Stimulated activated CD4-positive, alpha-beta T cell treated with anti-CD3 and anti-CD28 coated beads, Interleukin-2, amount 100 ng/mL, for 48 hours (primary cell): ENCODE measurements at places on chromosomes 12 and 14.

DNA sequence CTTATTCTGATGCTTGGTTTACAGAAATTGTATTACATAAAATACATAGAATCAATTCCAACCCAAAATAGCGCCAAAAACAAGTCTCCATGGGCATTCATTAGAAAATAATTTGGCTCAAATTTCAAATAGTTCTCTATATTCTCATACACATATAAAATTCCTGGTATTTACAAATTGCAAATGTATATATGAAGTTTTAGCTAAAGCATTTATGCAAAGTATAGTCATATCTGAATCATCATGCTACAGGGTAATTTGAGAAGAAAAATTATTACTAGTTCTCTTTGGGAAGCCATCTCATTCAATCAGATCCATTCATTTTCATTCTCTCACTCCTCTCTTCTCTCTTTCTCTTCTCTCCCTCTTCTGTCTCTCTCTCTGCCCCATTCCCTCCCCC lies 257.8 kb downstream of the DPF3 start:
- no peak for DNase-seq

- no peak for DNase-seq
These were observed 421 bp downstream of the SUOX start for GRCh38 chr12:55997535-55997859.

GRCh38 chr14:94548999-94549985 lies 11.9 kb upstream of the SERPINA4 start:
- DNase-seq = peak; percentile 72

DNA sequence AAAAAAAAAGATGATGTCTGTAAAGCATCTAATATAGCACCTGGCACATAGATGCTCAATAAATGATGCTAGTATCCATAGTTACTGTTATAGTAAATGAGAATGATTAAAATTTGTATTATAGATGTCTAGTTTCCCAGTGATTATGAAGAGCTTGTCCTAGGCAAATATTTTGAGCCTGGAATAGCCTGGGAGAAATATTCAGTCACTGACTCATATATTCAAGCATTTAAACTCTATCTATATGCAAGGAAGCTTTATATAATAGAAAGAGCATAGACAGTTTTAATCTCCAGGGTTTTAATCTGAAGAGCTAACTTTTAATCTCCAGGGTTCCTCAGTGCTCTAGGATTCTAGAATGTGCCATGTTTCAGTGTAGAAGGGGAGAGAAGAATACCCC lies 91.5 kb upstream of the VASH1 start:
- no peak for DNase-seq

DNA sequence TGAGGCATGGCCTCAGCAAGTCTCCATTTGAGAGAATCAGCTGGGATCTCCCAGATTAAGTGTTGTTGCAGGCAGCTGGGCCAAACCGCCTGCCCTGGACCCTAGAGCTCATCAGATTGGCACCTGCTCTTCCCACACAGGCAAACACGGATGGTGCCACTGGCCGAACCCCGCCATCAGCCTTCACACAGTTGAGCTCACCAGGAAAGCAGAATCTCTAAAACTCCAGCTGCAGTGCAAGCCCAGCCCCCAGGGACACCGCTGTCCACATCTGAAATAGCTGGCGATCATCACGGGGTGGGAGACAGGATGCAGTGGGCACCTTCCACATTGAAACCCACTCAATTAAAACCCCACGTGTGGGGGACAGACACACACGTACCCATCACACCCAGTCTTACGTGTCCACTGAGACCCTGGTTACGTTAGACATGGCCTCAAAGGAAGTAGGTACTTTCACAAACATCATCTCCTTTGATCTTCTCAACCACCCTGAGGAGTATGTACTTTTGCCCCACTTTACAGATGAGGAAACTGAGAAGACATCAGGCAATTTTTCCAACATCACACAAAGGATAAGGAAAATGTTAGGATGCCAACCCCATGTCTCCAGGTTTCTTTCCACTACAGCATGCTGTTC lies 88.8 kb downstream of the SINHCAF start:
- no peak for DNase-seq

DNA sequence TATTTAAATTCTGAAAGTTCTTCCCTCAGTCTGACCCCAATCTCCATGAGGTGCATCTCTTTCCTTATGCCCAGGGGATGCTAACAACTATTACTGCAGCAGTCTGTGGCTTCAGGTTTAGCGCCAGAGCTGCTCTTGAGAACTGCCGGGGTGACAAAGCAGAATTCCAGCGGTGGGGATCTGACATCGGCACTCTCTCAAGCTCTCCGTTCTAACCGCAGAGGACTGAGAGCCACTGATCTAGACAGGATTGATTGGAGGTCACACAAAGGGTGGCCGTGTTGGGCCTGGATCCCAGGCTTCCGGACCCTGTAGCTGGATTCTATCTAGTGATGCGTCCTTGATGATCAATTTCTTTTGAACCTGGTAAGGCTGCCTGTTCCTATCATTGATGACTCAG lies 155.6 kb upstream of the TMEM132C start:
- DNase-seq = no peak

DNA sequence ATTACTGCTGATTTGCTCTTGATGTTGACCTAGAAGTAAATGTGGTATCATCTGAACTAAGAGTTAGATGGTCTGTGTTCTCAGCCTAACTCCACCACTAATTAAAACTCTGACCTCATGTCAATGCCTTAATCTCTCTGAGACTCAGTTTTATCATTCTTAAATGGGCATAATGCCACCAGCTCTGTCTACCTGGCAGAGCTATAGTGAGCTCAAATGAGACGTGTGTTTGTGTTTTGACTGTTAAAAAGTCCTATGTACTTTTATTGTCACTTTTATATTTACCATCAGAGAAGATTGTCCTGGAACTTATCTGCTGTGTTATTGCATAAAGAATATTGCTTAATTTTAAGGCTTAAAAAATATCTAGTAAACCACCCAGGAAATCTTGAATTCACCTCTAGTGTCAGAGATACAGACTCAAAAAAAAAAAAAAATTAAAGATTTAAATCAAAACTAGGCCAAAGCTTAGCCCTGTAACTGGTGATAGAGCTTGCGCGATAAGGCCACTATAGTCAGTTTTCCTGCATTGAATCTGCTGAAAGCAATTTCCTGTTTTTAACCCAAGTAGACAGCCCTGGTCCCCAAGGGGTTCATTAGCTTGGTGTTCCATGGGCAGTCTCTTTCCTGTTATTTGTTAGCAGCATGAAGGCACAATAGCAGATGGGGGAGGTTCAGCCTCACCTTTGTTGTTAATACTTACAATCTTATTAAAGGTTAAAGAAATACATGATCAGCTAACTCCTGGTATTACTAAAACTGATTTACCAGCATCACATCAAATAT lies 261.8 kb downstream of the ATP23 start:
- no peak for DNase-seq

- DNase-seq = no peak
These were observed 5.9 kb downstream of the RESF1 start for GRCh38 chr12:31965090-31965489.

DNA sequence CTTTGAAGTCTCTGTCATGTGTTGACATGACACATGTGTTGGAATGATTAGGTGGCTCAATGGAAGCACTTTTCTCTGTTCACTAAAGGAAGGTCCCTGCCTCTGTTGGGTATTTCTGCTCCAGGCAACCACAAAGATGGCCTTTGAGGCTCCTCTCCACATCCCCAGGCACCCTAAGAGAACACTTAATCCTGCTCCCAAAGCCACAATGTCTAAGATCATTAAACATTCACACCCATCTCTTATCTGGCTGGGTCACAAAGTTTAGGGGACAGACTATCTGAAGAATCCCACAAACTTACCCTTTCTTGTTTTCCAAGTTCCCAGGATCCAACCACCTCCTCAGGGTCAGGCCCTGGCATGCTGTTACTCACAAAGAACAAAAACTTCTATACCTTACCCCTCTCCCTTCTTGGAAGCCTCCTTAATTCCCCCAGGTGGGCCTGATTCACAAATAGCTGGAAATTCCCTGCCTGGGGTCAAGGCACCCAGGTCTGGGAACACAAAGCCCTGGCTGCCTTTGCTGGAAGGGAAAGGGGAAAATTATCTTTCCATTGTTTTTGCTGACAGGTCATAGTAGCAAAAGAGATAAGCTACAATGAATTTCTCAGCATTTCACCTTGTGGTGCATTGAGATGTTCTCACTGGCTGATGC lies 333.7 kb downstream of the PCNX1 start:
- no peak for DNase-seq

DNA sequence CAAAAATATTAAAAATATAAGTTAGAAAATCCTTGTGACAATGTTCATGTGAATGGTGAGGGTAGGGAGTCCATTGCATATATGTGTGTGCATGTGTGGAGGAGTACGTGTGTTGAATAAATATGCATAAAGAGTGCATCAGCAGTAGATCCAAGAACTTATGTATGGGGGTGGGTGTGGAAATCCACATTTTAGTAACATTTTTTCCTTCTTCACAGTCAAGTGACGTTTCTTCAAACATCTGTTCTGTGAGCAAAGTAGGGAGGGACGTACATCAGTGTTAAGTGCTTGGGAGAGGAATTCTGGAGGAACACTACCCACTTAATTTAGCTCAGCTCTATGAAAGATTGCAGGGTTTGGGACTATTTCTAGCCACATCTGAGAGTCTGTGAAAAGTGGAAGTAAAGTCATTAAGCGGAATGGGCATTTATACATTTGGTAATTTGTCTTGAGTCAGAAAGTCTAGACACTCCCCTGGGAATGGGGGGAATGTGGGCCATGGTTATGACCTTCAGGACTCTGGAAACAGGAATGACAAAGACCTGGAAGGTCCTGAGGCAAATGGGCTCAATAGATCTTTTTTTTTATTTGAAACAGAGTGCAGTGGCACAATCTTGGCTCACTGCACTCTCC lies 156.4 kb upstream of the PLXNC1 start:
- no peak for DNase-seq

GRCh38 chr12:1668833-1669543 lies 21.9 kb upstream of the ADIPOR2 start:
- DNase-seq = no peak

- DNase-seq = no peak
These were observed 283.8 kb downstream of the MED13L start for GRCh38 chr12:115993737-115994136.

DNA sequence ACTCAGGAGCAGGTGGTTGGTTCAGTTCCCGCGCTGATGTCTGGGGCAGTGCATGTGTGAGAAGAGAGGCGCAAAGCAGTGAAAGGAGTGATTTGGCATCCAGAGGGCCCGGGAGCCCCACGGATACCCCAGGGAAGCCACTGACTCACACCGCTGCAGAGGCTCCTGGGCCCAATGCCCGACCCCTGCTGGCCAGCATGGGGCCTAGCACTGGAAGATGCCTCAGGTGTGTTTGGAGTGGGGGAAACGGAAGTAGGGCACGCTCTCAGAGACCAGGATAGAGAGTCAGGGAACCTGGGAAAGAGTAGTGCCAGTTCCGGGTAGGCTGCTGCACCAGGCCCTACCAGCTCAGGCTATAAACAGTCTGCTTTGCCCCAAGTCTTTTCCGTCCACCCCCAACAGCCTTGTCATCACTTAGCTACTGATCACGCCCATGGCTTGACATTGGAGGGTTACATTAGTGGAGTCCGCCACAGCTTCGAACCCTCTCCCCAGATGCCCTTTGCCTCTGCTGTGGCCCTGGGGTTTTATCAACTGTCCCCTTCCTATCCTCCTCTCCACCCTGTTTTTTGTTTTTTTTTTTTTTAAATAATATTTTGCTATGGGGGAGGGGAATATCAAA lies 9.5 kb upstream of the CSAD start:
- peak; percentile 47 for DNase-seq
